ENCODE measurements at places on chromosomes 12 and 14.

DNA sequence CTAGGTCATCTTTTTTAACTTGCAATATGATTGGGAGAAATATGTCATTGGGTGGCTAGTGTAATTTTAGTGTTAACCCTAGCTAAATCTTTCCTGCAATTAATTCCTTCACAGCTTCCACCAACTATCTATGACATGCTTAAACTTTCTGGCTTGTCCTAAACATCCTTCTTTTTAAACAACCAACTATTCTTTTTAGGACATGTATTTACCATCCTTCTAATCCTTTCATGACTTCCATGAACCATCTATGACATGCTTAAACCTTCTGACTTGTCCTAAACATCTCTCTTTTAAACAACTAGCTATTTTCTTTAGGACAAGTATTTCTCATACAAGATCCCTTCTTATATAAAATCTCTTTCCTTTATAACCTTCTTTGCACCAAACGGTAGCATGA, 179.6 kb upstream of the PDZRN4 start:
- DNase-seq = no peak

GRCh38 chr12:10086387-10086786, 12.4 kb downstream of the CLEC1A start:
- DNase-seq = no peak

DNA sequence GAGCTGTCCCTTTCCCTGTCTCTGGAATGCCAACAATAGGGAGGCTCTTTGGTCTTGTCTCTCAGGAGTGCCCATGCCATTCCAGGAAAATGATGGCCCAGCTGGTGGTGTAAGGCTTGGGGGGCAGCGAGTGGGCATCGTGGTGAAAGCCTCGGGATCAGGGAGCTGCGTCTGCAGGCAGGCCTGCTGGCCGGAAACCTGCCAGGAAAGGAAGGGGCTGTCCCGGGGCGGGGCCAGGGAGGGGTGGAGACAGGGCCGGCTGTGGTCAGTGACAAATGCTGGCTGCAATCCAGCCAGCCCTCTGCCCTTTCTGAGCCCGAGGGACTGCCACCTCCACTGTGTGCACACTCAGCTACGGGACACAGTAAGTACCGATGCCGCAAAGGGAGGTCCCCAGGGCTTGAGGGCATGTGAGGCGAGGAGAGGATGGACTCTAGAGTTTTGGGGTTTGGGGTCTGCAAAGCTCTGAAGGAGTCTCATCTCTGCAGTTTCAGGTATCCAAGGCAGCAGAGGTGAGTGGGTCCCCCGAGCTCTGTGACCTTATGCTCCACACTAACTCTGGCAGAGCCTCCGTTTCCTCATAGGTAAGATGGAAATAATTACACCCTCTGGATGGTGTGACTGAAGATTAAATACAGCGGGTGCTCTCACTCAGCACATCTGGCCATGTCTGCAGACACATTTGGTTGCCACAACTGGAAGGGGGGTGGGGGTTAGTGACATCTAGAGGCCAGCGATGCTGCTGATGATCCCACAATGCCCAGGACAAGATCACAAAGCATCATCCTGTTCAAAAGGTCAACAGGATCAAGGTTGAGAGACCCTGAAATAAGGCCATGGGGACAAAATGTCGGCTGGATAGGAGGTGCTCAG, at the start of gene SERPINA5:
SERPINA5 (plus strand) TSS at position 300 of the 873 bp plus-strand sequence. CDS start 5,937 bp downstream, outside the sequence.
- no peak for DNase-seq

DNA sequence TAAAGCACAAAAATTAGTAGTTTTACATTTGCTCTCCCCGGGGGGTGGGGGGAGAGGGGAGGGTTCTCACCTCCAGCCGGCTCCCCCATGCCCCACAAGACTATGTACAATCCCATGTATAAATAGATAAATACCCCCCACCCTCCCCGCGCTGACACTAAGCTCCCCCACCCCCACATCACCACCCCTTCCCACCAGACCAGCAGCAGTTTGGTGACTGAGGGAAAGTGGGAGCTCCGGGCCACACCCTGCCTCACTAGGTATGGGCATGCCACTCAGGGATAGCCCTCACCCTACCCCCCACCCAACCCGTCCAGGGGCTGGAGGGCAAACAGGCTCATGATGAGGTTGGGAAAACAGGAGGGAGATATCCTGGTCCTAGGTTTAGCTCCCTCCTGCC, 1.9 kb upstream of the PRKAG1 start:
- DNase-seq = no peak

DNA sequence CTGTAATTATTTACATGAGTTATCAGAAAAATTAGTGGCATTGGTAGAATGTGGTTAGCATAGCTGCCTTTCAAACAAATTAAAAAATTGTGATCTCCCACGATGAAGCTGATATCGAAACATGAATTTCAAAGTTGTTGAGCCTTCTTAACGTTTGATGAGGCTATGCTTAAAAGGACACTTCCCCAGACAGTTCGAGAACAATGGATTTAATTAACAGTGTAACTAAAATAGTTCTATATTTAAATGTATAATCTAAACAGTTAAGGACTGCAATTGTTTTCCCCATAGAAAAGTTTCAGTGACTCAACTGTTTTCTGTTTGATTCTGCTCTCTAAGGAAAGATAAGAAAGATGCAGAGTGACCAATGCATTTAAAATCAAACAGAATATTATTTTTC, 1.6 kb downstream of the CLEC2B start:
- no peak for DNase-seq

DNA sequence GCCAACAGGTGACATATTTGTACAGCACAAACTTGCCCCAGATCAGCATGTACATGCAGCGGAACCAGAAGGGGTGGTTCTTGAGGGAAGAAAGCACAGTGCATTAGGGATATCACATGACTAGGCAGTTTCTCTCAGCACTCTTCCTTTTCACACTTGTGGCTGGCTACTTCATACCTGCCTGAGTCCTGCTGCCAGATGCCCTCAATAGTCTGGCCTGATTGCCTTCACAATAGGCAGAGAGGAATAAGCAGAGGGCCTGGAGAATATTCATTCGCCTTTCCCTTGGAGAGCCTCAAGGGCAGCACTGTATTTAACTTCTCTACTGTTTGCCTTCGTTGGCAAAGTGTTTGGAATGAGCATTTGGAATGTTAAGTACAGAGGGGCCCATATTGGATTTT, 7.9 kb downstream of the EMG1 start:
- no peak for DNase-seq

GRCh38 chr14:26293909-26294308, 303.9 kb downstream of the NOVA1 start:
- no peak for DNase-seq

- no peak for DNase-seq
These were observed 137.6 kb downstream of the KTN1 start for GRCh38 chr14:55717621-55718020.

GRCh38 chr12:77113971-77114370, 48.6 kb upstream of the E2F7 start:
- DNase-seq = no peak

DNA sequence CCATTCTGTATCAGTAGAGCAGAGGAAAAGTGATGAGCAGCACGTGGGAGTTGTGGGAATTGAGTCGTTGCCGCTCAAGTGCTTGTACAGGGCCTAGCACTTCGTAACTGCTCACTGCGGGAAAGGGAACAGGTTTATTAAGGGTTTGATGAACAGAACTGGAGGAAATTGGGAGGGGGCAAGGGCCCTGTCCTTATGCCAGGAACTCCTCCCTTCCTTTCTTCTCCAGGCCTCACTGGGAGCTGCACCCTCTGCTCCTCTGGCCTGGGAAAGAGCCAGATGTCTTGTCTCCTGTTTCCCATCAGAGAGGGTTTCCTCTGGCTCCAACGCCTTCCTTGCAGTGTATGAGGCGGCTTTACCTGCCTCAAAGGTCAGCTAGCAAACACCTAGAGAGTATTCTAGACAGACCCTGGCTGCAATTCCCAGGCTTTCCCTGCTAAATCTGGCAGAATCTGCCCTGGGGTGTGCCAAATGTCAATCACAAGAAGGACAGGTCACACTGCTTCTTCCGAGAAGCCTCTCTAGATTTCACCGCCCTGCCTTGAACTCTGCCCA, 78.4 kb downstream of the NTF3 start:
- no peak for DNase-seq

GRCh38 chr12:130761537-130762318, 45.6 kb upstream of the RIMBP2 start:
- no peak for DNase-seq

DNA sequence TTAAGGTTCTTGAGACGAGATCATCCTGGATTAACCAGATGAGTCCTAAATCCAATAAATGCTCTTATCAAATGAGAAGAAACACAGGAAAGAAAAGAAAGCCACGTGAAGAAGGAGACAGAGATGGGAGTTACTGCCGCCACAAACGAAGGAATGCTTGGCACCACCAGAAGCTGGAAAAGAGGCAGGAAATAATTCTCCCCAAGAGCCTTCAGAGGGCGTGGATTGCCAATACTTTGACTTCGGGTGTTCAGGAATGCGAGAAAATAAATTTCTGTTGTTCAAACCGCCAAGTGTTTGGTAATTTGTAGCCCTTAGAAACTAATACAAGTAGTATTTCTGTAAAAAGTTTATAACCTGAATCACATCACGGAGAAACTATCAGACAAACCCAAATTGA, 31.3 kb downstream of the ABCD2 start:
- no peak for DNase-seq

GRCh38 chr12:119624966-119625365, 31.4 kb downstream of the TMEM233 start:
- no peak for DNase-seq
